ENCODE measurements at places on chromosomes 11 and 22.

DNA sequence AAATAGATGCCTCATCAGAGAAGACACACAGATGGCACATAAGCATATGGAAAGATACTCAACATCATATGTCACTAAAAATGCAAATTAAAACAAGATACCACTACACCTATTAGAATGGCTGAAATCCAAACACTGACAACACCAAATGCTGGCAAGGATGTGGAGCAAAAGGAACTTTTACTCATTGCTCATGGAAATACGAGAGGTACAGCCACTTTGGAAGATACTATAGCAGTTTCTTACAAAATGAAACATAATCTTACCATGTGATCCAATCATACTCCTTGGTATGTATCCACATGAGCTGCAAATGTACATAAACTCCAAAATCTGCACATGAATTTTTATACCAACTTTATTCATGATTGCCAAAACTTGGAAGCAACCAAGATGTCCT, 246.0 kb upstream of the ARHGAP42 start:
- no peak for DNase-seq

DNA sequence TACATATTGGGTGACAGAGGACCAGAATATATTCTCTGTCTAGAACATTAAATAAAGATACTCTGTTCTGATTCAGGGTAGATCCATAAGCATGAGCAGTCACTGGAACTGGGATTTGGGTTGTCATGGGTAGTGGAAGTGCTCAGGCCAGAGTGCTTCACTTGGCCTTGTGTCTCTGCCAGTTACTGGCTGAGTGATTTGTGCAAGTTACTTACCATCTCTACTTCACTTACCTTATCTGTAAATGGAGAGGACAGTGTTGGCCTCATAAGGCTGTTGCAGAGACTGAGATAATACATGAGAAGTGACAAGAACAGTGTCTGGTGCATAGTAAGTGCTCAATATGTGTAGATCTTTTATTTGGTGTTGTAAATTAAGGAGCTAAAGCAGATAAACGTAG, 17.6 kb downstream of the ATXN10 start:
- DNase-seq, result no peak

DNA sequence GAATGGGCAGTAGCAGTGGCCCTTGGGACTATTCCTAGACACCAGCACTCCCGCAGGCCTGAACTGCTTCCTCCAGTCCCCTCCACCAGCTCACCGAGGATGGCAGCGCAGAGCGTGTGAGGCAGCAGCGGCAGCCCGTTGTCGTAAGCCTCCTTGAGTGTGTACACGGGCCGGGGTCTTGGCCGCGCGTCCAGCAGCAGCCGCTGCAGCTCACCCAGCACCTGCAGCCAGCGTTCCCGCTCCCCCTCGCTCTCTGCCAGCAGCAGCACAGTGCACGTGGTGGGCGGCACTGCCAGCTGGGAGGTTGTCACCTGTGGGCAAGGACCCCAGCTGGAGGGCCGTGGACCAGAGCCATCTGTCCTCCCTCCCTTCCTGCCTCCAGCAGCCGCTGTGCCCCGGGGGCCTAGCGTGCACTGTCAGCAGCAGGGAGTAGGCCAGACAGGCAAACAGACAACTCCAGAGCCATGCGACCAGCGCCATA, 13.0 kb downstream of the CDC42BPG start:
- no peak for DNase-seq

DNA sequence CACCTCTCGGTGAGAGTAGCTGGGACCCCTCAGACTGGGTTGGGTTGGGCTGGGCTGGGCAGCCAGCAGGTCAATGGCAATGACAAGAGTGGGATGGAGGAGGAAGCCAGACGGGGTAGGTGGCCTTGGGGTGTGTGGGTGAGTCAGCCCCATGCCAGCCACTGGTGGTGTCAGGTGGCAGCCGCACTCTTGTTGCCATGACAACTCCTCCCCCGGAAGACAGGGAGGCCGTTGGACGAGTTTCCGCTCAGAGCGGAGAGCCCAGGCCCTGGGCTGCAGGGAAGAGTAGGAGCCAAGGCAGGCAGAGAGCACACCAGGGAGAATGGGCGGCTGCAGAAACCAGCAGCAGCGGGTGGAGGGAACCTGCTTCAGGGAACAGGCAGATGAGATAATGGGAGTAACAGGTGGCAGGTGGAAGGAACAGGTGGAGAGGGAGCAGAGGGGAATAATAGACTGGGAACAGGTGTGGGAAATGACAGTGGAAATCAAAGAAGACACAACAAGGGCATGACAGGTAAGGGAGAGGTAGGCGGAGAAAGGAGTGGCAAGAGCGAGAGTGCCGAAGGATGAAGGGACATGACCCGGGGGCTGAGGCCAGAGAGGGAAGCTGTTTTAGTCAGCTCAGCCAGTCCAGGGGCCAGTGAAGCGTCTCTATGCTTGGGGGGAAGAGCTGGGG, 8.7 kb downstream of the SPTBN2 start:
- peak; percentile 70 for DNase-seq

GRCh38 chr22:49163258-49163959, 664.3 kb downstream of the BRD1 start:
- DNase-seq, result no peak

DNA sequence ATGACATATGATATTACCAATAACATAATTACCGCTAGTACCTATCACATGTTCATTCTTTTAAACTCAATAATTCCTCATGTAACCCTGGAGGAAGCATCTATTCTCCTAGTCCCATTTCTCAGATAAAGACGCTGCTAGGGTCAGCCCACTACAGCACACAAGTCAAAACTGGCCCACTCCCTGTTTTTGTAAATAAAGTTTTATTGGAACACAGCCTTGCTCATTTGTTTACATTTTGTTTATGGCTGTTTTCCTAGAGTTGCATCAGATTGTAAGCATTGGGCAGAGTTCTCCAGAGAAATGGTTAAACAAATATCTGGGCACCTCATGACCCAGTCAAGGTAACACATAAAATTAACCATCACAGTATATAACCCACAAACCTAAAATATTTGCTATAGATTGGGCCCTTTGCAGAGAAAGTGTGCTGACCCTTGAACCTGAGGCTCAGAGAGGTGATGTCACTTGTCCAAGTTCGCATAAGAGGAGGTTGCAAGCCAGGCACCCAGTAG, 36.8 kb downstream of the MN1 start:
- no peak for DNase-seq

- no peak for DNase-seq
These were observed 23.9 kb upstream of the ELFN2 start for GRCh38 chr22:37451218-37451617.

GRCh38 chr22:50018608-50019285, 6.2 kb upstream of the IL17REL start:
- DNase-seq, result peak; percentile 65

GRCh38 chr11:18063125-18063524, 17.1 kb upstream of the TPH1 start:
- no peak for DNase-seq

DNA sequence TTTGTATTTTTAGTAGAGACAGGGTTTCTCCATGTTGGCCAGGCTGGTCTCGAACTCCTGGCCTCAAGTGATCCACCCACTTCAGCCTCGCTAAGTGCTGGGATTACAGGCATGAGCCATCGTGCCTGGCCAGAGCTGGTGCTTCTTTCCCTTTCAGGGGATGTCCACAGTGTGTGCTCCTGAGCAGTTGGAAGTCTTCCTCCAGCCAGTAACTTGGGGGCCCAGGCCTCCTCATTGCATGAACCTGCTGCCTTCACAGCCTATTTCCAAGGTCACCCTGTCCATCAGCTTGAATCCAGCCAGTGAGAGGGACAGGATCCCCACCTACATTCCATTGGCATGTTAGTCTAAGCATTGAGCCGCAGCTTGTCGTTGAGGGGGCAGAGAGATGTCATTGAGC, 12.5 kb downstream of the RTL6 start:
- no peak for DNase-seq

- no peak for DNase-seq
These were observed 58.1 kb downstream of the RSF1 start for GRCh38 chr11:77762426-77762825.

DNA sequence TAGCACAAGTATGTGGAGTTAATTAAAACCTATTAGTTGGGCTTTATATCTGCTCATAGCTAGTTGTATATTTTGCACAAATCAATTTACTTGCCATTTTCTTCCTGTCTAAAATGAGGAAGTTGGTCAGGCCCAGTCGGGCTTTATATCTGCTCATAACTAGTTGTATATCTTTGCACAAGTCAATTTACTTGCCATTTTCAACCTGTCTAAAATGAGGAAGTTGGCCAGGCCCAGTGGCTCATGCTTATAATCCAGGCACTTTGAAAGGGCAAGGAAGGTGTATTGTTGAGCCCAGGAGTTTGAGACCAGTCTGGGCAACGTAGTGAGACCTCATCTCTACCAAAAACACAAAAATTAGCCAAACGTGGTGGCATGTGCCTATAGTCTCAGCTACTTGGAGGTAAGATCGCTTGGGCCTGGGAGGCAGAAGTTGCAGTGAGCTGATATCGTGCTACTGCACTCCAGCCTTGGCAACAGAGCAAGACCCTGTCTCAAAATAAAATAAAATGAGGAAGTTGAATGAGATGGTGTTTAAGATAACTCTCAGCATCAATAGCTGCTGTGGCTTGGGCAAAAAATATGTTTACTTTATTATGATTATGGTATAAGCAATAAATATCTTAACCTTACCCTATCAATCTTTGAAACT, 1558.6 kb upstream of the RAG2 start:
- no peak for DNase-seq

DNA sequence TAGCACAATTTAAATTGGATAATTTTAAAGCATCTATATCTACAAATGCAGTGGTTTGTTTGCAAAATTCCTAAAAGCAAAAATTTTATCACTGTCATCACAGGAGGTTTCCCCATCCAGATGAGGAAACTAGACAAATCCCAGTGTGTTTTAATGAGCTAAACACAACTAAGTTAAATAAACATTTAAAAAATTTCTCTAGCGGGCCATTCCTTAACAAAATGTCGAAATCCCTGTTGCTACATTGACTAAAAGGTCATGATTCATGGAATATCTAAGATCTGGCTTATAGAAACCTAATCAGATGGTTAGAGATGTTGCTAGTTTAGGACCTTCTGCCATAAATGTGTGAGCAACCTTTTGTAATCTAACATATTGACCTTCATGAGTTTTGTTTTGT, 107.3 kb upstream of the BDNF start:
- no peak for DNase-seq

DNA sequence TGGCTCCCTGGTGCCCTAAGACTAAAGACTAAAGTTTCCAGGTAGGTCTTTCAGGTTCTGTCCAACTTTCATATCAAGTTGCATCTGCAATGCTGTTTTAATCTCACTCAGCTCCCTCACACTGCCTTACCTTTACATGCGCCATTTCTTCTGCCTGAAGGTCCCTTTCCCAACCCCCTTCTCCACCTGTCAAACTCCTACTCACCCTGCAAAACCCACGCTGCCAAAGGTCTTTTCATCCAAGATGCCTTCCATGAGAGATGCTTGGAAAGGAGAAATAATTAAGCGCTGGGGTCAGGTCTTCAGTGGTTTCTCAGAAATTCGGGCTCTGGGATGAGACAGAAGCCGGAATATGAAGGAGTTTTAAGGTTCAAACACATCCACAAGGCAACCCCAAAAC, 95.1 kb downstream of the MN1 start:
- no peak for DNase-seq

- no peak for DNase-seq
These were observed 142.7 kb downstream of the WNT7B start for GRCh38 chr22:45834241-45834640.

- DNase-seq, result peak; percentile 53
These were observed 28.0 kb downstream of the MYBPC3 start for GRCh38 chr11:47324520-47324919.

- no peak for DNase-seq
These were observed 8.7 kb downstream of the MS4A15 start for GRCh38 chr11:60765355-60765754.

DNA sequence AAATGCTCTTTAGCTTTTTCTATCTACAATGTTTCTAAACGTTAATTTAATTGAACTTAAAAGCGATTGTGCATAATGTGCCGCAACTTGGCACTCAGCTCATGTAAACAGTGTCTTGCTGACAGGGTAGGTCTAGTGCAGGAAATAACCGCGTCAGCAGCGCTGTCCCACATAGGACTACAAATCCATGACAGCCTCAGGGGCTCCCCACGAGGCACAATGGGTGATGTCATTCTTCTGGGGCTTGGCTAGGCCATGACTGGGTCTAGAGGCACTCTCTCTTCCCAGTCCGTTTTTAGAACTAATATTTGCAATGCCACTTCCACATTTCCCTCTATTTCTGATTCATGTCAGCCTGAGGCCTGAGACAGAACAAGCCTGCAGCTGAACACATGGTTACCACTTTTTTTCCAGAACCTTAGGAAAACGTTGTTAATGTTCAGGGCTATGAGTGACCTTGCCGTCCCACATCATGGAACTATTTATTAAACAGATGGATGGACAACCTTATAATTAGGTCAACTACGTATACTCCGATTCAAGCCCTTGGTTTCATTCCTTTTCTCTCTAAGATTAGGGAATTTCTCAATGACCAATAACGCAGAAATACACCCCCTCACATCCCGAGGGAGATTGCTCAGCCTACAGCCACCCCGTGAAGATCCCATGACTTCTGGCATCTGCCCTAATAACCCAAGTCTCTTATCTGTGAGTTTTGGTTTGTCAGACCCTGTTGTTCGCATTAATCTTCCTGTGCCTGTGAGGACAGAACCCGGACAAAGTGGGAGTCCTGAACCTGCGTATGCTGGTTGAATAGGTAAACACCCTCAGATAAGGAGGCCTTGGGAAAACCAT, 19.4 kb upstream of the SNX32 start:
- DNase-seq, result no peak

GRCh38 chr11:132310390-132311375, 940.3 kb downstream of the NTM start:
- DNase-seq, result no peak

DNA sequence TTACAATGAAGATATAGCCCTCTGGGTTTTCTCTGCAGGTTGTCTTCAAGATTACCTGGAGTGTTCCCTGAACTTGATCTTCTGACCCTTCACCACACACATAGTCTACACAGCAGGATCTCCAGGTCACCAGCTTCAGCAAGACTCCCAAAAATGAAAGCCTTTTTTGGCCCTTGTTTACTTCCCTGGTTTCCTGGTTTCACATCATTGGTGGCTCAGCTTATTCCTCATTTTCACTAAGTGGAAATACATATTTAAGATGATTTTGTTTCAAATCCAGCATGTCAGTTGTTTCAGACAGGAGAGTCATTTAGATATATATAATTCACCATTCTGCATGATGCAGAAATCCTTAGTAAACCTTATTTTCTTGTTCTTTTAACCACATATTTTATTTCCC, 41.6 kb upstream of the MPEG1 start:
- no peak for DNase-seq

All from activated effector memory CD4-positive, alpha-beta T cell treated with anti-CD3 and anti-CD28 coated beads, Interleukin-2, amount 50 U/mL, for 16 hours (primary cell).